ENCODE measurements at places on chromosomes 1 and 21.

DNA sequence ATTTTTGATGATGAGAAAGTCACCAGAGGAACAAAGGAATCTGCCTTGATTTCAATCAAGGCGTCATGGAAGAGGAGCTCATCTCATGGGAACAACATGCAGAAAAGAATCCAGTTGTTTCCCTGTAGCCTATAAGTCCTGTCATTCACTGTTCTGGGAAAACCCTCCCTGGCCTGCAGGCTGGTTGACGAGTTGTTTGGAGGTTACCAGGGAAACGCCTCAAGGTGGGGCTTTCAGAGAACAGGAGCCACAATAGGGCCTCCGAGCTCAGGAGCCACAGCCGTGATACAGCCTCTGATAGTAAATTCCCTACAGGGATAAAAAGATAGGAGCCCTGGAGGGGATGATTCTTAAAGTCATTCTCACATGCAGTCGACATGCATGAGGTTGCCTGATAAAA, 135.2 kb downstream of the PSMG1 start:
- DNase-seq = no peak

- no peak for DNase-seq
These were observed 27.5 kb upstream of the SOX13 start for GRCh38 chr1:204045430-204045829.

DNA sequence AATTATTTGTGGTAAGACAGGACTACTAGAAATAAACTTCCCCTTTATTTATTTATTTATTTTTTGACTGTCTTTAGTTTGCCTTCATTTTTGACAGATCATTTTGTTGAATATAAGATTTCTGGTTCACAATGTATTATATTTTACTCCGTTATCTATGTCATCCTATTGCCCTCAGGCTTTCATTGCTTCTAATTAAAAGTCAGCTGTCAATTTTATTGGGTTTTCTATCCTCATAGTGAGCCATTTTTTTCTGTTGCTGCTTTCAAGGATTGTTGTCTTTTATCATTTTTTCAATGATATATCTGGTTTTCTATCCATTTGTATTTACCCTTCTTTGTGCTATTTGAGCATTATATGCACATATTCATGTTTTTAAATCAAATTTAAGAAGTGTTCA, 866.2 kb downstream of the LRRIQ3 start:
- no peak for DNase-seq

- no peak for DNase-seq
These were observed 271.5 kb upstream of the BEND5 start for GRCh38 chr1:49048188-49048587.

- no peak for DNase-seq
These were observed 1.8 kb downstream of the LAMB3 start for GRCh38 chr1:209650454-209650853.

- no peak for DNase-seq
These were observed 569.1 kb downstream of the NPHP4 start for GRCh38 chr1:5423109-5423508.

- no peak for DNase-seq
These were observed 51.1 kb downstream of the GLIS1 start for GRCh38 chr1:53687901-53688300.

GRCh38 chr1:52032785-52033131, 852 bp downstream of the KTI12 start:
- no peak for DNase-seq

DNA sequence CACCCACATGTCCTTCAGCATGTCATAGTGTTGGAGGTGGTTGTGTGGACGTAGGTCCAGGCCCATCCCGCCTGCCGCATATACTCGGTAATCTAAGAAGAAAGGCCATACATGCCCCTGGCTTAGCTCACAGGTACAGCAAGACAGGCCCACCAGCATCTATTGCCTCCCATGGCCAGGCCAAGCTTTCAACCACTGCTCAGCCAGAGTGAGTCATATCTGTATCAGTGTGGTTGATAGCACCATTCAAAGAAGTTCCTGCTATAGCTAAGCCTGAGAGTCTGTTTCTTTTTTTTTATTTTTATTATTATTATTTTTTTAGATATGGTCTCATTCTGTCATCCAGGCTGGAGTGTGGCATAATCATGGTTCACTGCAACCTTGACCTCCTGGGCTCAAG, 17.0 kb downstream of the KLHDC8A start:
- no peak for DNase-seq

DNA sequence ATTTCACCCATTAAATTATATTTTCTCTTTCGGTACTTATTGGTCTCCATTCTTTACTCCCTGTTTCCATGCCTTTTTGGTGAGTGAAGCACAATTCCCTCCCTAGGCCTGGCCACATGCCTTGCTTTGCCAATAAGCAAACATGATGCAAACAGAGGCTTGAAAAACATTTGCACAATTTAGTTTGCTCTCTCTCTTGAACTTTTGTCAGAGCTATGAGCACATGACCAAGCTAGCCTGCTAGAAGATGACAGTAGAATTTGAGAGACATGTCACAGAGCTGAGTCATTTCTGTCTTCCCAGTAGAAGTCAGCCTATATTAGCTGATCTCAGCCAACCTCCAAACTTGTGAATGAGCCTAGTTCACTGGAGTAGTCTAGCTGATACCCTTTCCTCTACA, 24.6 kb downstream of the ANGPTL3 start:
- no peak for DNase-seq

GRCh38 chr1:206560007-206560716, 52.1 kb downstream of the EIF2D start:
- no peak for DNase-seq

DNA sequence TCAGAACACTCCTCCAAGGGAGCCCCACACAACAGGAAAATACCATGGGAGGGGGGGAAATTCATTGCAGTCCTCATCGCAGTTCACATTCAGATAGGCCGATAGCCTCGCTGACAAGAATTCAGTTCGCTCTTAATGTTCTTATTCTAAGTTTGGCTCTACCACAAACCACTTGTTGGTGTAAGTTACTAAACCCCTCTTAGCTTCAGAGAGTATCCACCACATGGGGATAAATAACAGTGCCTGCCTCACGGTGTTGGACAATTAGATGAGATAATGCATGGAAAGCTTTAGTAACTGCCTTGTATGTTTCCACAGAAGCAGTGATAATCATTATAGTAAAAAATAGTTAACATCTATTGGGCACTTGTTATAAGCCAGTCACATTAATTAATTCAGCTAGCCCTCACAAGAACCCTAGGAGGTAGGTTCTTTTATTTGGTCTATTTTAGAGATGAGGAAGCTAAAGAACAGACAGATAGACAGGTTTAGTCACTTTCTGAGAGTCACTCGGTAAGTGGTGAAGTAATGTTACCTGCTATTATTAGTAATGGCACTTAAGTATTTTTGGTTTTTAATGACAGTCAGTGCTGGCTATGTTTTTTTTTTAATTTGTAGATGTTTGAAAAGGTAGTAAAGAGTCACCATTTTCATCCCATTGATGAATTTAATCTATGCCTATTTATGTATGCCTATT, 10.1 kb downstream of the VAV3 start:
- no peak for DNase-seq

- DNase-seq = no peak
These were observed 118.0 kb upstream of the BARHL2 start for GRCh38 chr1:90834886-90835660.

DNA sequence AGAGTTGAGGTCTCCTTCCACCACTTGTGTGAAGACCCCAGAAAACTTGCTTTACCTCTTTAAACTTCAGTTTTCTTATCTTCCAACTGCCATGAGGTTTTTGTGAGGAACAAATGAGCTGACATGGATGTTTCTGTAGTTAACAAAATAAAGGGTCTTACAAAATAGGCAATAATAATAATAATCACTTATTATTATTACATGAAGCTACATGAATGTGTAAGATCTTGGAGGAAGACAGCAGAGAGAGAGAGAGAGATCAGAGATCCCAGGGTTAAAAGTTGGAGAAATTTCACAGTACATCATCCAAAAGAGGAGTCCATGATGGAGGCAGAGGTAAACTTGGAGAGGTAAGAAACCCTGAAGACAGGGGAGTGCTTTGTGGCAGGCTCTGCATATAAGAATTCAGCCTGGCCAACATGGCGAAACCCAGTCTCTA, 10.7 kb downstream of the RCC1 start:
- no peak for DNase-seq

GRCh38 chr1:83791821-83792437, 207.0 kb downstream of the TTLL7 start:
- DNase-seq = no peak

GRCh38 chr1:51558375-51558924, 39.4 kb upstream of the EPS15 start:
- no peak for DNase-seq

DNA sequence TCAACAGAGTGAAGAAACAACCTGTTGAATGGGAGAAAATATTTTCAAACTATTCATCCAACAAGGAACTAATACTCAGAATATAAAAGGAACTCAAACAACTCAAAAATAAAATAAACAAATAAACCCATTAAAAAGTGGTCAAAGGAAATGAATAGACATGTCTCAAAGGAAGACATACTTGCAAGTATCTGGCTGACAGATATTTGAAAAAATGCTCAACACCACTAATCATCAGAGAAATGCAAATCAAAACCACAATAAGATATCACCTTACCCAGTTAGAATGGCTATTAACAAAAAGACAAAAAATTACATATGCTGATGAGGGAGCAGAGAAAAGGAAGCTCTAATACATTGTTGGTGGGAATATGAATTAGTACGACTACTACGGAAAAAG, 38.2 kb downstream of the TNFSF4 start:
- no peak for DNase-seq

DNA sequence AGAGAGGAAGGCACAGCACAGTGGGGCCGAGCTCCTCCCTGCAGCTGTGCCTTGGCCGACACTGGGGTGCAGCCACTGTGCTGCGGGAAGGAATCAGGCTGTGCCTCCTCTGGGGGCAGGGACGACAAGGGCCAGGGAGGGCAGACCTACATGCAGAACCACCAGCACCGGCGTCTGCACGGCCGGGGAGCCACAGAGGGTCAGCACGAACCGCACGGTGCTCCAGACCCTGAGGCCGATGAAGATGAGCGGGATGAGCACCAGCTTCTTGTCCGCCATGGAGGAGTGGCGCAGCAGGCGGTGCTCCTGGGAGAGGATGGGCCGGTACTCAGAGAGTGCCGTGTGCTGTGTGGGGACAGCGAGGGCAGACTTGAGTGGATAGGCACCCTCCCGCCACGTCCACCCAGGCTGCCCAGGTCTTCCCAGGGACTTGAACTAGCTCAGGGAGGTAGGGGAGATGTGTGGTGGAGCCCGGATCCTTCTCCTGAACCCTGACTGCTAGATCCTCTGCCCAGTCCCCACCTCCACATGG, 23.5 kb downstream of the GPR157 start:
- no peak for DNase-seq

- no peak for DNase-seq
These were observed 19.8 kb downstream of the PLA2G2E start for GRCh38 chr1:19903621-19904020.

- no peak for DNase-seq
These were observed at the start of gene TIE1 for GRCh38 chr1:43300378-43301094. Gene TIE1, plus strand, starts transcription at chr1:43300982. Its CDS starts 90 bp downstream, at chr1:43301072.

DNA sequence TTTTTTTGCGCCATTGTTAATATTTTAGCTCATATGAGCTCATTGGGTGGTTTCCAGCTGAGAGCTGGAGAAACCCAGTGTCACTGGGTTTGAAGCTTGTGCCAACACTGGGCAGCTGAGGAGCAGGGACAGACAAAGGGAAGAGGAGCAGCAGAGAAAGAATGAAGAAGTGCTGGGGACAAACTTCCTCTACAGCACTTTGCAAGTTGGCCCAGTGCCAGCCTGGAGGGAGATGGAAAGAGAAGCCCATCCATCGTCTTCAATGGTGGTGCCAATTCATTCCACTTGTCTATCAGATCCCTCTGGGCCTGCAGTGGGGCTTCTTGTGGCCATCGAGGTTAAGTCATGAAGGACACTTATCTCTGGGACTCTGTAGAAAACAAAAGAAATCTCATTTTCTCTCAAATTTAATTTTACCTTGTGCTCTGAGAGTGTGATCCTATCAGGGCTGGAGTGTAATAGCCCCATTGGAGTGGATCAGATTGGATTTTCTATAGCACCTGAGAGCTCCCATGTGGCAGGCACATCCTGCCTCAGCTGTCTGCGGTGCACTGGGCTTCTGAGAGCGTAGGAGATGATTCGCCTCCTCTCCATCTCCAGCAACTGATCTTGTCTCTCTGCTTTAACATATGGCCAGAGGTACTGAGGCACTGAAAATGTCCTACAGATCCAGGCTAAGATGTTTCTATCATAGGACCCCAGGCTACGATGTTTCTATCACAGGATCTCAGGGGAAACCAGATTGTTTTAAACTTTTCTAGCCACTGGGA, 114.7 kb downstream of the TNR start:
- no peak for DNase-seq

DNA sequence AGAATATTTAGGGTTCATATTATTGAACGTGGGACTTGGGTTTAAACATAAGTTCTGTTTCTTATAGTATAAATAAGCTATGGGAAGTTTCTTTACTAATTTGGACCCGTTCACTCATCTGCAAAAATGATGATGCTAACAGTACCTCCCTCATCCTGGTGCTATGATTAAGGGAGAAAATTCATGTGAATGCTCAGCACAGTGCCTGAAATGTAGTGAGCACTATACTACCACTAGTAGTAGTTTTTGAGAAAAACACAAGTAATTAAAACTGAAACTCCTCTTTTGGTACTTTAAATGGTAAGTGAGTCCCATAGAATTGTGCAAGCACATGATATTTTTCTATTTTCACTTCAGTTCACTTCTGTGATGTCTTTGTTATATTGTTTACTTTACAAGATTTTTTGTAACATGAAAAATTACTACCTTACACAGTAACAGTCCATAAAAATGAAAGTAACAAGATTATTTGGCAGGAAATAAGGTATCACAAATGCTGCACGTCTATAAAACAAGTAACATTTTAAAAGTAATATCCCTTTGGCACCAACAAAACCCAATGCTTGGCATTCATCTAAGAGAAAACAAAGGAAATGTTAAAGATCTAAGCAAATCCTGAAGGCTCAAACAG, 11.3 kb upstream of the PTPRC start:
- DNase-seq = no peak

GRCh38 chr1:7614576-7615074, 156.5 kb upstream of the VAMP3 start:
- no peak for DNase-seq

DNA sequence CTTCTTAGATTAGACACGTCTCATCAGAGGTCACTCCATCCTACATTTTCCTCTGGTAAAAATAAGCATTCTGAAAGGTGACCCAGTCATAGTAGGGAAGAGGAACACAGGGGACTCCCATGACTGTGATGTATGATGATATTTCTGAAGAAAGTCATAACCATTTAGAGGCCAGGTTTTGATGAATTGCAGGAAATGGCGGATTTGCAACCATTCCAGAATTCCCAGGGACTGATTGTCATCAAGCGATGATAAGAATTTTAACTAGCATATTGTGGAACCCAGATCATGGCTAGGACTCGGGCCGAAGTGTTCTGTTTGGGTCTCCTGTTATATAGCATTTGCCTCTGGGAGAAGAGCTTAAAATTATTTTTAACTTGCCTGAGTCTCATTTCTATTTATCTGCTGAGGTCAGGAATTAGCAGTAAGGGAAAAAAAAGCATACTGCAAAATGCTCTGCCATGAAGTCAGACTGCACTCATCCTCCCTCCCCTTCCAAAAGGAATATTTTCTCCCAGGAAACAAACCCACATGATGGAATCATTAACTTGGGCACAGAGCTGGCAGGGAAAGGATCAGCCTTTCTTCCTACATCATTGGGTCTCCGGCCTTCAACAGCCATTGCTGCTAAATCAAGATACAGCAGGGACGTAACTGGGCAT, 286.7 kb downstream of the HLX start:
- DNase-seq = no peak
